Tibial nerve (tissue), 4 donors: ENCODE measurements at places on chromosomes 13 and 19. TPM values are rescaled to one million over a fixed set of nuclear protein-coding genes. Genes with fewer than 3 reads are reported as not detected.

GRCh38 chr13:27967203-27967735 is 1.8 kb downstream of the CDX2 start:
- DNase-seq: no peak

DNA sequence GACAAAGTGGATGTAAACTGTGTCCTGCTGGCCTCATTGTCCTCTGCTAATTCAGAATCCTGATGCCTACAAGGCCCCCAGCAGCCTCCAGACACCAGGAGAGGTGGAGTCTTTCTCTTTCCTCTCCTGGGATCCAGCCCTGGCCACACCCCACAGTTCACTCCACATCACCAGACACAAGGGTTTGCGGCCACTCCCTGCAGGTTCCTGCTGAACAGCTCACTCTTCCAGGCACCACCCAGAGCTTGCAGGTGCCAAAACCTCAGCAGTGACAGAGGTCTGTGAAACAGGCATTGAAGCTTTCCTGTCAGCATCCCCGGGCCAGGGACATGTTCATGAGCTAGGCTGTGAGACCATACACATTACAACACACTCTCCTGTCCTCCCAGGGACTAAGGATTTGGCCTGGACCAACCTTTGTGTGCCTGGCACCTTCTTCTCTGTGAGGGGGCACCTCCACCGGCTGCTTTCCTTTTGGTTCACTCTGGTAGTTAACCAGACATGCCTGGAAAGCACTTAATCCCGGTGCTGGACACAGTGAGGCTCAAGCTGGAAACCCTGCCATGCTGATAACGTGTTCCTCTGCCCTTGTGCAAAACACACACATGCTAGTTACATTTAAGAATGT is 11.1 kb upstream of the ATP12A start:
- DNase-seq: no peak

GRCh38 chr13:73365252-73365651 is 306.4 kb downstream of the KLF5 start:
- no peak for DNase-seq

- DNase-seq: no peak
Observed at GRCh38 chr19:39865186-39865585, 19.0 kb upstream of the FBL start.

DNA sequence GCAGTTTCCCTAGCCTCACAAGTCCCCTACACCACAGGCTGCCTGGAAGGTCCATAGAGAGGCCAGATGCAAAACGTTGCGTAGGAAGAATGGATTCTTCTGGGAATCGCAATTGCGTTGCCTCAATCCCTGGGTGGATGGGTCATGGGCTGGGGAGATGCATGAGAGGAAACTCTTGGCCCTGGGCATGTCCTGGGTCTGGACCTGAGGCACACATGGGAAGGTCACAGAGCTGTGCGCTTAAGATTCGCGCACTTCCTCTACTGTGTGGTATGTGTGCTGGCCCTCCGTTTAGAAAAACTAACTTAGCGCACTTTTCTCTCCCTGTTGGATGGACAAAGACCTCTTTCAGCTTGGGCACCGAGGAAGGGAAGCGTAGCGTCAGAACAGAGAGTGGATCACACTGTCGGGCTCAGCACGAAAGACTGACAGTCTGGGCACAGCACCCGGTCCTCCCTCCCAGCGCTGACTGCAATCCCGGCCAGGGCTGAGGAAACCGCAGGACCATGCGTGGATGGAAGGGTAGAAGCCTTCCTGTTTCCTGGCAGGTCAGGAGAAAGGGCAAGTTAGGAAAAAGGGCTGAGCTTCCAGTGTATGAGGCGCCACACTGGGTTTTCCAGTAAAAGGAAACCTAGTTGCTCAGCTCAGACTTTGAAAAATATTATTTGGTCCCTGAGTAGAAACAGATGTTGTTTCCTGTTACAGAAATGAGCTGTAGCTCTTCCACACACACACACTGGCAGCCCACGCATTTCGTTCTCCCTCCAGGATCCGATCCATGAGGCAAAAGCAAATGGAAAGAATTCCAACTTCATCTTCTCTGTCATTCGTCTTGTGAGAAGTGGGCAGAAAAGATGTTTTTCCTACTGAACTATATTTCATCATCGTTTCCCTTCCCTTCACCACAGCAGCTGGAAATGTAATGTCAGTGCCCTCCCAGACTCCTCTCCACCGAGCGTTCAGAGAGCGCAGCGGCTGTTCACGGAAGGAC is 86.0 kb downstream of the ING1 start:
- peak; percentile 20 for DNase-seq

- DNase-seq: no peak
Observed at GRCh38 chr13:112733112-112733511, 43.3 kb downstream of the ATP11A start.

WDR62 gene
- 0.42 TPM for total RNA-seq

STAP2 gene
- 6.0 TPM for total RNA-seq

DNA sequence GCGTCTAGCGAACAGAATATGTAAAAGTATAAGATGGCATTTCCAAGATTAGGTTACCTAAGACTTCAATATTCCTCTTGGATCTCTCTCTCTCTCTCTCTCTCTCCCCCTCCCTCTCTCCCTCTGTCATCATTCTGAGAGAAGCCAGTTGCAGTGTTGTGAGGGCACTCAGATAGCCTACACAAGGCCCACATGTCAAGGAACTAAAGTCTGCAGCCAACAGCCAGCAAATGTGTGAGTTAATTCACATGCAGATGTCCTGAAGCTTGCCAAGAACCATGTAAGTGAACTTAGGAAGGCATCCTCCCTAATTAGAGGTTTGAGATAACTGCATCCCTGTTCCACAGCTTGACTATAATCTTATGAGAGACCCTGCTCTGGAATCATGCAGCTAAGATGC is 822.9 kb upstream of the PRR20A start:
- no peak for DNase-seq

- DNase-seq: no peak
Observed at GRCh38 chr19:12797141-12797587, 4.4 kb downstream of the PRDX2 start.

DNA sequence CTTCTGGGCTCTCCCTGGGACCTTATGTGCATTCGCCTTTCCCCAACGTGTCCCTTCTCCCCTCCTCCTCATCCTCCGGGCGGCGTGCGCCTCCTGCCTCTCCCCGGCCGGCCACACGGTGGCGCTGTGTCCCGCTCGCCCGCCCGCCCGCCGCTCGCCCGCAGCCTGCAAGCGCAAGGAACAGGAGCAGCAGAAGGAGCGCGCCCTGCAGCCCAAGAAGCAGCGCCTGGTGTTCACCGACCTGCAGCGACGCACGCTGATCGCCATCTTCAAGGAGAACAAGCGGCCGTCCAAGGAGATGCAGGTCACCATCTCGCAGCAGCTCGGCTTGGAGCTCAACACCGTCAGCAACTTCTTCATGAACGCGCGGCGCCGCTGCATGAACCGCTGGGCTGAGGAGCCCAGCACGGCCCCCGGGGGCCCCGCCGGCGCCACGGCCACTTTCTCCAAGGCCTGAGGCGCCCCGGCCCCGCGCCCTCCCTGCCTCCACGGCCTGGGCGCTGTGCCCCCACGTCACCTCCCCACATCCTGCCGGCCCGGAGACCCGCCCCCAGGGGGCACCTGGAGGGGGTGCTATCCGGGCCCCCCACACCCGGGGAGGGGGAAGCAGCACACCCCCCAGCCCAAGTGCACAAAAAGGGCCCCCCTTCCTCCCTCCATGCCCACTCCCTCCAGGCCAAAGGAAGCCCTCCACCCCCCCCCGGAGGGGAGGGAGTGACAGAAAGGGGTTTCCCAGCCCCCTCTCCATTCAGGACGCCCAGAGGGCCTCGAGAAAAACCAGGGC is 21.9 kb downstream of the ONECUT3 start:
- DNase-seq: no peak

- DNase-seq: no peak
Observed at GRCh38 chr19:963486-963951, 20.6 kb upstream of the WDR18 start.

- DNase-seq: no peak
Observed at GRCh38 chr13:76446191-76446590, 440.0 kb downstream of the KCTD12 start.

GRCh38 chr19:16829010-16829821 is at the start of gene SIN3B:
Gene SIN3B (plus strand): TSS chr19:16829398. CDS start chr19:16829421, 23 bp downstream.
- peak; percentile 71 for DNase-seq

DNA sequence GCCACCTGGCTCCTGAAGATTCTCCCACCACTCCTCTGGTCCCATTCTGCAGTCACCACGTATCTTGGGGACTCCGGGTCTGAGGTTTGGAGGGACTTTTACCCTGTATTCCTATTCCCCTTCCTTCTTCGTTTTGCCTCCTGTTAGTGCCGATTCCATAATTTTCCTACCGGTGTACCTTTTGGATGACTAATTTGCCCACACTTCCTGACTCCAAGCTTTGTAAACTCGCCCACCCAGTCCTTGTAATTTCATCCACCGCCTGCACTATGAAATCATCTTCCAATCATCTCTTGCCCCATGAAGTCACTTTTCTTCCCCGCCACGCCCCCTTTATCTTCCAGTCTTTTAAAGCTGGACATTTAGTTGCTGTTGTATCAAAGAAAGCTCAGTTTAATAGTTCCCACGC is 572 bp downstream of the UCHL3 start:
- DNase-seq: no peak

GRCh38 chr13:107993239-107993949 is 221.9 kb downstream of the LIG4 start:
- no peak for DNase-seq

DNA sequence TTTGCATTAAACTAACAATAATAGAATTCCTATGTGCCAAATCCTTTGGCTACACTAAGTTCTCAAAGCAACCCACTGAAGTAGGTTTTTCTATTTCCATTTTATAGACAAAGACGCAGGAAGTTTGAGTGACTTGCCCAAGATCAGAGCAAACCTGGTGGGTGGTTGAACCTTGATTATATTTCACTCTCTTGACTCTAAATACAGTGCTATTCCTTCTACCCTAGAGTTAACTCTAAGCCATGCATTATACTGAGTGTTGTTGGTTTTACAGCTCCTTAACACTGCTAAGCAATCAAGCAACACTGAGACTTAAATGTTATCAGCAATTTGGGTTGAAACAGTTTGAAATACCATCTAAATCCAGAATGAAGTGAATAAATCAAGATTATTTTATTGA is 813.6 kb upstream of the GPC6 start:
- no peak for DNase-seq

DNA sequence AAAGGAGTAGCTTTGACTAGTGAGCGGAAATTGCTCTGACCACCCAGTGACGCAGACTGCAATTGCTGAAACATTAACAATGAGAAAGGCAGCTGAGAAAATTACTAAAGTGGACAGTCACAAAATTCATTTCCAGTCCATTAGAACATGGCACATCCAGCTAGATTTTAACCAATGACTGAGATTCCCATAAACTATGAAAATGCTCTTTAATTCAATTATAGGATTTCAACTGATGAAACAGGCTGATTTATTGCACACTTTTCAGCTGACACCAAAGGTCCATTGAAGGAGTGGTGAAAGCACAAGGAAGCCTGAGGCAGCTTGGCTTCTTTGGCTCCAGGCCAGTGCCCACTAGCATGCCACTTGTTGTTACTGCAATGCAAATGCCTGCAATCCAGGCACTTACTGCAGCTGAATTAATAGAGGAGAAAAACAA is 933.4 kb downstream of the SLITRK6 start:
- no peak for DNase-seq

TMIGD2 gene
- 1.2 TPM for total RNA-seq

DNA sequence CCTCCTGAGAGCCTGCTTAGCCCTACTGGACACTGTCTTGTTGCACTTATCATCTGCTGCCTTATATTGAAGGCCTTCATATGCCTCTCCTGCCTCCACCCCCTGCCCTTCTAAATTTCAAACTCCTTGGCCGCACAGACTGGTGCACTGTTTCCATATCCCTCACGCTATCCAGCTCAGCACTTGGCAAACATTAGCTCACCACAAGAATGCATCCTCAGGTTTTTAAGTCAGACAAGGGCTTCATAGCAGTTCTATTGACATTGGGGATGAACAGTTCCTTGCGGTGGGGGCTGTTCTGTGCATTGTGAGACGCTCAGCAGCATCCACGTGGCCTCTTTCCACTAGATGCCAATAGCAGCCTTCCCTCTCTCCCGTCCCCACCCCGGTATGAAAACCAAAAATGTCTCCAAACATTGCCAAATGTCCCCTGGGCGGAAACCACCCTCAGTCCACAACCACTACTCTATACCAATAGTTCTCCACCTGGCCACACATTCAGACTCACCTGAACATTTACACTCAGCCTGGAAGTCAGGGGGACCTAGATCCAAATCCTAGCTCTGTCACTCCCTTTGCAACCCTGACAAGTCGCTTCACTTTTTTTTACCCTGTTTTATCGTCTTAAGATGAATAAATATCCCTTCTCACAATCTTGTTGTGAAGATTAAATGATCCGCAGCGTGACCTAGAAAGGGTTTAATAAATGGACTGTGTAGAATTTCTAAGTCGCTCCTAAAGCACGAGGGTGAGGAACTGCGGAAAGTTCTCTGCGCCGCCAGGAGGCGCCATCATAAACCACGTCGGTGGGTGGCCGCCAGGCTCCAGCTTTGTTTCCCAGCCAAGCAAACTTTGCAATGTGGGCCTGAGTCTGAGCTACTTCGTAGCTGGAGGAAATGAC is 3.6 kb upstream of the CEACAM3 start:
- DNase-seq: peak; percentile 20

DNA sequence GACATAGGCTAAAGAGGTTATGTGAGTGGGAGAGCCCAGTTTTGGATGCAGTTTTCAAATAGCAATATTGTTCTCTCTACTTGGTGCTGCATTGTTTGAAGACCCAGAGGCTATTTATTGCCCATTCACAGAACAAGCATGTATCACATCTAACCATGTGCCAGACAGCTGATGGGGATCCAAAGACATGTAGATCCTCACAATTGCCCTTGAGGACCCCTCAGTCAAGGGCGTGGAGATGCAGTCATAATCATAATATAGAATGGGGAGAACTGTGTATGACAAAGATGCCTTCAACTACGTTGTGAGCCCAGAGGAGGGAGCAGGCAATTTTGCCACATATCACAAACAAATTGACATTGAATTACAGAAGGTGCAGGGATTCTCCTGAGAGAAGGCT is 70.5 kb downstream of the NHLRC3 start:
- DNase-seq: no peak

DNA sequence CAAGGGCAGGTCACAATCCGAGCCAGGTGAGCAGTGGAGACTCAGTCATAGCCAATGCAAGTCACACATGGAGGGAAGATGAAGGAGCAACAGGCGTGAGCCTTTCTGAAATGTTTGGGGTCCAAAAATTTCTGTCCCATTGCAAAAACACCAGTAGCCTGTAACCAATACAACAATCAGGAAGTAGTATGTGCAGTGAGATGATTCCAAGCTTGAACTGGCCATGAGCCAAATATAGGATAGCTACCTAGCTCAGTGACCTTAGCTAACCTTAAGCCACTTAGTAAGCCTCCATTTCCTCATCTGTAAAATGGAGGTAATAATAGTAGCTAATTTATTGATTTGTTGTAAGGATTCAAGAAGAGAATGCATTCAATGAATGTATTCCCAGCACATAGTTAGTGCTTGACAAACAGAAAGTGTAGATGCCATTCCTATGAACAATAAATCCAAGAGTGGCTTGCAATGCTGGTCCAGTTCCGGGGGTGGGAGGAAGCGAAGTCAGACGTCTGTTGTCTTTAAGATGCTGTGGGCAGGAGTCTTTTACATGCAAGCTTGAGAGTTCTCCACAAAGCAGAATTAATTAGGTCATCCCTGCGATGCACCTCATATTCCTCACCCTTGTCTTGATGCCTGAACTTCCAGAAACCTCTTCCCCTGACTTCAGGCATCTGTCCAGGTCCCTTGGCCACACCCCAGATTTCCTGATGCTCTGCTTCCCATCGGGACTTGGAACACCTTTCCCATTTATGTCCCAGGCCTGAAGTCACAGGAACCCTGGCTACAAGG is 195.7 kb upstream of the UBL3 start:
- no peak for DNase-seq
